ENCODE measurements at places on chromosomes 2 and 18.

DNA sequence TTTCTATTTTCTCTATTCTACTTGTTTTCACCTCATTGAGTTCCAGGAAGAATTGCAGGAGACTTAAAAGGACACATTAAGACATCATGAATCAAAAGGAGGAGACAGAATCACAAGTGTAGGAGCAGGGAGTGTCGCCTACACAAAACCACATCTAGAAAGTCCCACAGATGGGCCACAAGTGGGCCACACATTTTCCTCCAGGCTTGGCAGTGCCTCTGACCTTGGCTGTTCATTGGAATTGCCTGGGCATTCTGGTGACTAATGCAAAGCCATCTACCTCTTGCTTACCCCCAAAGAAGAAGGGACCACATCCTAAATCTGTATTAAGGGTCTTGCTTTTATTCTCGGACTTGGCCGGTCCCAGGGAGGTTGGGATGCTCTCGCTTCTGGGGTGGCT is 103.6 kb downstream of the KLHL29 start:
- DNase-seq, result no peak

DNA sequence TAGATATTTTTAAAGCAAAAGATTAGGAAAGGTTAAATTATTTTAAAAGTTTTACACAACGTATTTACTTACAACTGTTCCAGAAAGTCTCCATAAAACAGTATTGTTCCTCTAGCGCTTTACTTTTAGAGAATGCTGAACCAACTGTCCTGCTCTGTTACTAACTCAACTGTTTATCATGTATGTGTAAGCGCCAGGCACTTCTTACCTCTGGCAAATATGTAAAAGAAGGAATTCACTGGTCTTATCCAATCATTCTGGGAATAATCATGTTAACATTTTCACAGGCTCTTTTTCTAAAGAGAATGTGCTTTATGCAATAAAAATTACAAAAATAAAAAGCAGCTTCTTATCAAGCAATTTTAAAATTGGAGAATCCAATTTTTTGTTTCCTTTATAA is 68.0 kb downstream of the COBLL1 start:
- no peak for DNase-seq

- DNase-seq, result no peak
These were observed 42.5 kb downstream of the DAPL1 start for GRCh38 chr2:158837645-158838044.

DNA sequence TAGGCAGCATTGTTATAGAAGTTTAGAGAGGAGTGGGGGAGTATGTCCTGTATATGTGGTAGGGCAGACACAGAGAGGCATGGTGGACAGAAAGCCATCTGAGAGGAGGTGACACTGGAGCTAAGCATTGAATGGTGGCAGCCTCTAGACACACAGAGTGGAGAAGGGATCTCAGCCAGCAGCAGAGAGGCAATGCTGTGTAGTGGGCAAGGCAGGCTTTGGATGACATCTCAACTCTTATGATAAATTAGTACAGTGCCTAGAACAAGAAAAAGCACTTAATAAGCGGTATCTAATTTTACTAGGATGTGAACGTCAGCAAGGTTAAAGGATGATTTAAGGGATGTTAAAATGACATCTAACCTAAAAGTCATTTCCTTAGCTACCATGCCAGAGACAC is 22.5 kb upstream of the CERS6 start:
- DNase-seq, result no peak

- DNase-seq, result no peak
These were observed 126.7 kb downstream of the TWIST2 start for GRCh38 chr2:238974501-238975166.

GRCh38 chr2:96102596-96103186 is 13.7 kb downstream of the ADRA2B start:
- no peak for DNase-seq

GRCh38 chr18:10353791-10354190 is 100.6 kb upstream of the APCDD1 start:
- DNase-seq, result no peak

DNA sequence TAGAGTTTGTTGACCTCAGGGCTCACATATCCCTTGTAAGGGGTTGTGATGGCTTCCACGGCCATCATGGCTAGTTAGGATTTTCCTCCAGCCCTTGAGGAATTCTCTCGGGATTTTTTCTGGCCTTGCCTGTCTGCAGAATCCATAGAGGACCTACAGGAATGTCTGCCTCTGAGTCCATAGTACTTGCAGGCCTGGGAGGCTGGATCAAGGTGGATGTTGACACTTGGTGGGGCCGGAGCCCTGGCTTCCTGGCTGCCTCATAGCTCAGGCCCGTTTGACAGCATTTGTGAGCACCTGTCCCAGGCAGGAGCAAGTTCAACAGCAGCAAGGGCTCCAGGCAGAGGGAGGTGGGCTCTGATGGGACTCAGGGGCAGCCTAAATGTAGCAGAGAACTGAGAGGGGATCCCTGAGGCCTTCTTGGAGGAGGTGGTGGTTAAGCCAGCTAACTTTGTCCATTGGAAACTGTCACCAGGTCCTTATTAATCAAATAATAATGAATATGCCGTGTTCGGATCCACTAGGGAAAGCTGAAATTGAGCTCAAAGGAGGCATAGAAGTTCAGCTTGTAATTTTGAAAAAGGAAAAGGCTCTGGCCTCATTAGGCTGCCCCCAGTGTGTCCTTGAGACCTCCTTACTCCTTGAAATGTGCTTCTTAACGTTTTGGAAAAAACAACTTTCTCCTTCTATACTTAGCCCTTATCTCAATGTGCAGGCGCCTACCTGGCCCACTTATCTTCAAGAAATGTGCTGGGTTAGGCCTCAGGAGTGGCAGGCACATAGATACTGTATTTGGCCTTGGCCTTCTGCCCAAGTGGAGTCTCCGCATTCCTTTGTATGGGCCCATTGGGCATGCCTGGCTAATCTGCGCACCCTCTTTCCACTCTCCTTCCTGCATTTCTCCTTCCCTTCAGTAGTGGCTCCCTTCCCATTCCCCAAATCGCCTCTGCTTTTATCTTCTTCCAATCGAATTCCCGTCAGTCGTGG is 66.9 kb downstream of the HPCAL1 start:
- no peak for DNase-seq

- no peak for DNase-seq
These were observed 223.7 kb downstream of the ACKR3 start for GRCh38 chr2:236793023-236794011.

GRCh38 chr2:190879474-190880377 is 895 bp upstream of the GLS start:
- no peak for DNase-seq

DNA sequence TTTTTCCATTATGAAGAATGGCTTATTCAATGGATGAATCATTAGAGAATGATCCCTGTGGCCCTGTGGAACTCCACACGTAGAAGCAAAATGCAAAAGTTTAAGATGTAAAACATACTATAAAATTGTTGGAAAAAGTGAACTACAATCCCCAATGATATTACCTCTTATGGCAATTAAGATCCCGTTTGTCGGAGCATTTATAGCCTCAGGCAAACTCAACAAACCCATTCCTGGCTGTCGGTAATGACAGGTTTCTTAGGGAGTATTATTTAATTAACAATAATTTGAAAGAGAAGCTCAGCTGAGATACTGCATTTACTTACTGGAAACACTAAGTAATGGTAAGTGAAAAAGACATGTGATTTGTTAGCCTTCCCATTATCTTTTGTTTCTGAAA is 138.3 kb downstream of the CDH20 start:
- DNase-seq, result no peak

DNA sequence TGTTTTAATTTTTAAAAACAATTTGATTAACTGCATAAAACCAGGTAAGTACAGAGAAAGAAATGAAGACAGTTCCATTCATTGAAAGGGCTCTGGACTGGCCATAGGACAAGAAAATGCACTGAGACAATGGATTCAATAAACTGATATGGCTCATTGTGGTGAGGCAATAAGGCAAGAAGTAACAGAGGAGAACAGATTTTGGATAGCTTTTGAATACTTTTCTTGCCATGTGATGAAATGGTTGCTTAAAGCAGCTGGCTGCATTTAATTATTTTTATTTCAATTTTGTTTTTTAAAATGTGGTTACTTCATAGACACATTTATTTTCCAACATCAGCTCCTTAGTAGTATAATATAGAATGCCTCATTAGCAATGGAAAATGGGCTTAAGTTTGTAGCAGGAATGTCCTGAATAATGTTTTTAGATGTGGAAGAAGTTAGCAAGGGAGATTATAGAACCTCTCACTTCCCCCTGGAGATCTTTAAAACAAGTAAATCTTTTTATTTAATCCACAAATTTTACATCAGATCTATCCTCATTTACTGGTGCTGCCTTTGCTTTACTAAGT is 646.9 kb upstream of the ZEB2 start:
- DNase-seq, result no peak

DNA sequence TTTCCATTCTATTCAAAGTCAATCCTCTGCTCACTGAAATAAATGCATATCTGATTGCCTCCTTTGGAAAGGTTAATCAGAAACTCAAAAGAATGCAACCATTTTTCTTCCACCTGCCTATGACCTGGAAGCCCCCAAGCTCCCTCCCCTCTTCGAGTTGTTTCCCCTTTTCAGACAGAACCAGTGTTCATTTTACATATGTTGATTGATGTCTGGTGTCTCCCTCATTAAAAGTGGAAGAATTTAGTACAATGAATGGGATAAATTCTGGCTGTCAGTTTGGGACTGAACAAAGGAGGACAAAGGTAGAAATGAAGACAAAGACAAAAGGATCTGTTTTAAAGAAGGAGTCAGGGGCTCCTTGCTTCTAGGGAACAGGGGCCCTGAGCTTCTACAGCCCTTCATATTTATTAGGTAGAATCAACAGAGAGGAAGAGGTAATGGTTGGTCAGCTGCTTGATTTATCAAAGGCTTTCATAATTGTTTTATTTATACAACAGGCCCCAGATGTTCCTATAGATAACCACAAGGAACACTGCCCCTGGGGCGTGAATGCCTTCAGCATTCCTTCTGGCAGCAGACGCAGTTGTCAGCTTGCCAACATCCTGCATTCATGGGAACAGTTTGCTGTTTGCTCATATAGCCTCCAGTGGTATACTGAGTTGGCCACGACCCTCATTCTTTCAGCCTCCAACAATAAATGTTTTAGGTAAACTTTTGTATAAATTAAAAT is 949.8 kb upstream of the LRATD1 start:
- peak; percentile 39 for DNase-seq

GRCh38 chr2:33426666-33427231 is 49.7 kb upstream of the RASGRP3 start:
- DNase-seq, result no peak

DNA sequence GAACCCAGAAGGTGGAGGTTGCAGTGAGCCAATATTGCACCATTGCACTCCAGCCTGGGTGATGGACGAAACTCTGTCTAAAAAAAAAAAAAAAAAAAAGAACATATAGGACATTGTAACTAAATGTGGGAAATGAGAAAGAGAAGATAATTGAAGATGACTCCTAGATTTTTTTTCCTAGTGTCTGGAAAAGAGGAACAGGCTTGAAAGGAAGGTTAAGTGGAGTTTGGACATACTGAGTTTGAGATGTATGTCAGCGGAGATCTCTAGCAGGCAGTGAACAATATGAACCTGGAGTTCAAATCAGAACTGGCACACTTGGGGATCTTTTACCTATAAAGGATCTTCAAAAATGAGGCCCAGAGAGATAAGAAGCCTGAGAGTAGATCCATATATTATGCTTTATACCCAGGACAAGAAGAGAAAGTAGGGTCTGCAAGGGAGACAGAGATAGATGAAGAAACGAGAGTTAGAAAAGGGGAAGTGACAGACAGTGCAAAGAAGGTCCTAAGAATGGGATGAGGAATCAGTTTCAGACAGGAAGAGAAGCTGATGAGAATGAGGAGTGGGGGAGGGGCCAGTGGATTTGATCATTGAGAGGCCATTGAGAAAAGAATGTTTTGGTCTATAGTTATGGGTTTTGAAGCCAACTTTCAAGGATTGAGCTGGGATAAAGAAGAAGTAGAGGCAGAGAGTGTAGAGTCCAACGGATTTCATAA is 46.9 kb upstream of the CD28 start:
- no peak for DNase-seq

DNA sequence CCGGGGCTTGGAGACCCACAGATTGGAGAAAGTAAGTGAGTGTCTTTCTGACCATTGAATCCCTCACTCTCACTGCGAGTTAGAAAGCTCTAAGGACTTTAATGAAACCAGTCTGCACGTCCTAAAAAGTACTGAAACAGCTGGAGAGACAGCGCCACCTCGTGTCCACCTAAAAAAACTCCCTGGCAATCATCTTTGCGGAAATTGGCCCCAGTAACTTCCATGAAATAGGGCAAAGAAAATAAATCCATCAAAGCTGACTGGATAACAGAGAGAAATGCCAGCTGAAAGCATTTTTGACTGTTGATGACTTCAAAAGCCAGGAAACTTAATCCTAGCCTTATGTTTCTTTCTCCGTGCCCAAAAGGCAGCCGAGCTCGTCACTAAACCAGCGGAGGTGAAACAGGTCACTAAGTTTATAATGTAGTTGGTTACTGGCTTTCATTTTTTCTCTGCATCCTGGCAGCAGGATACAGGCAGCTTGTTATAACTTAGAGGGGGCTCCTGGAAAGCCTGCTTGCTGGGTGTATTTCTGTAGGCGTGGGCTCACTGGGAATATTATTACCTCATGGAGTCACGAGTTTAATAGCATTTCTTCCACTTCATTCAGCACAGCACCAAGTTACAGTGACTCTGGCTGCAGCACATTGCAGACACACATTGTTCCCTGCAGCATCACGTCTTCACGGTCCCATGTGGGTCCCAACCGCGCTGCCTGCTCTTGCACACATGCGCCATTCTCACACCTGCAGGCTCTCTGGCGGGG is 266.5 kb downstream of the HRH4 start:
- peak; percentile 5 for DNase-seq

- no peak for DNase-seq
These were observed 6.2 kb downstream of the MAL start for GRCh38 chr2:95031726-95032116.

GRCh38 chr2:70919672-70920366 is 15.9 kb upstream of the ATP6V1B1 start:
- DNase-seq, result peak; percentile 48

GRCh38 chr2:63786471-63786870 is 55.2 kb upstream of the UGP2 start:
- DNase-seq, result no peak

- DNase-seq, result no peak
These were observed 42.9 kb downstream of the STON1 start for GRCh38 chr2:48572816-48573215.

- DNase-seq, result no peak
These were observed 106.7 kb downstream of the FOXI3 start for GRCh38 chr2:88345842-88346241.

- no peak for DNase-seq
These were observed 23.3 kb downstream of the LDLRAD4 start for GRCh38 chr18:13241893-13242175.

DNA sequence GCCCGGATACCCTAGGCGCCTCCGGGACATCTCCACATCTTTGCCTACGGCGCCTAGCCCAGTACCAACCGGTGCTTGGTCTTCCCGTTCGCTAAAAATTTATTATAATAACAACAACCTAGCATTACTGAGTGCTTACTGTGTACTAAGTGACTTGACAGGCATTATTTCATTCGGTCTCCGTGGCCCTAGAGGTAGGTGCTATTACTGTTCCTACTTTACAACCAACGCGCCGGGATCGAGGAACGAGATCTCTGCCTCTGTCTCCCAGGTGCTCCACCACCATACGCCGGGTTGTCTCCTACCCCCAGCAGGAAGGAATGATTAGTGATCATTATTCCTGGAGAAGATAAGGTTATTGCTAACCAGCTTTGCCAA is 657 bp upstream of the BIN1 start:
- no peak for DNase-seq

Data from brain pericyte (primary cell).